ENCODE measurements at places on chromosomes 1 and 21.
A peak's percentile ranks its signal among the peaks of the same experiment; 100 is the strongest.

DNA sequence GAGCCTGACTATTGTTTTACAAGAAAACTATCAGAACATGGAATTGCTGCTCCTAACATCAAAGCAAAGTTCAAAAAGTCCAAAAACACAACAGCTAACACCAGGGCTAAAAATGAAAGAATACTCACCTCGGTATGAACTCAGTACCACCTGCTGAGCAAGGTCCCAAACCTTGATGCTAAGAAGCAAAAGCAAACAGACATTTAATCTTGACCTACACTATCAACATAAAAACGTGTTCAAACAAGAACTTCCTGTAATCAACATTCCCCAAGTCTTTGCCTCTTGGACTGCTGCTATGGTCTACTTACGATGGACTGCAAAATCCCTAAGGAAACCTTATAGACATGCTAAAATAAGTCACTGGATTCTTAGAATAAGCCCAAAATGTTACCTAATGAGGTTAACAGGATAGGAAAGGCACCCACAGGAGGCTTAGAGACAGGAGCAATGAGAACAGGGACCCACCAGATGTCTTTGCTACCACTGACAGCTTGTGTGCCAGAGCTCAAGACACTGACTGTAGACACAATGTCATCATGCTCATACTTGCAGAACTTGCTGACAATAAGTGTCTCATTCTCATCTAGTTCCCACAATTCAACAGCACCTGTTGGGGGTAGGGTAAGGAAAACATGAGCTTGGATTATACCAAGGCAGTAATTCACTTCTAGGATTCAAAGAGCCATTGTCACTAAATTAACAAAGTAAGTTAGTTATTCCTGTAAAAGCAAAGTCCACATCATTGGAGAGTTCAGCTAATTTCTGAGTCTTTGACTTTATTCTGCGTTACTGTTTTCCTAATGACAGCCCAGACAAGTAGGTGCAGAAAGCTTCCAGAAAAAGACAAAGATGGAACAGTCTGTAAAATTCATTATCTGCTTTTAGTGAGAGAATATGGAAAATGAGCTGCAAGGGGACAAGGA, 1.8 kb downstream of the WDR77 start:
- no peak for DNase-seq

DNA sequence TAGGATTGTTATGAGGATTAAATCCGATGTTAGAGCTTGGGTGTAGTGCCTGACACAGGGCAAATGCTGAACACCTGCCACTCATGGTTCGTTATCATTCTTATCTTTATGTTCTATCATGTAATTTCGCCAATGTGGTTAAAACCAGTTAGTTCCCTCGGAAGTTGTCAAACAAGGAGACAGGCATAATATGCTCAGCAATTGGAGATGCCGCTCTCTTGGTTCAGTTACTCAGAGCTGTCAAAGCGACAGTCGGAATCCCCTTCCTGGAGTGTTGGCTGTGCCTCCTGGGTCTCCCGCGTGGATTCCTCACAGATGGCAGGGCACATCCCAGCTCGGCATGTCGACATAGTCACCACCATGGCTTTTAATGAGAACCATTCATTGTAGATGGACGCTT, 192.2 kb downstream of the ROR1 start:
- DNase-seq: peak; percentile 46

GRCh38 chr1:169576935-169577331, 9.3 kb downstream of the F5 start:
- no peak for DNase-seq

DNA sequence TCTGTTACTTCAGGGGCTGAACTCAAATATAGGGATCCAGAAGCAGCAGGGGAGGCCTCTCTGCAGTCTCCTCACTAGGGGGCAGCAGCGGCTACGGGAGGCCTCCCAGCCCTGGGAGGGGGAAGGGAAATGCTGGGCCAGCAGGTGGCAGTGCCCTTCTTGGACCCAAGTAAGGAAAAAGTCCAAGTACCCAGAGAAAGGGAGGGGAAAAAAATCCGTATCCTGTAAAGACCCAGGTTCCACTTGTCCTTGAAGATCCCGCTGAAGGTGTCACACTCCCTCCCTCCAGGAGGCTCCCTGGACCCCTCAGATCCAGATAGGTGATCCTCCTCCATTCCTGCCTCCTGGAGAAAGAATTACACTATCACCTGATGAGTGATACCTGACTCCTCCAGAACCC, 14.1 kb upstream of the NUAK2 start:
- peak; percentile 65 for DNase-seq

- peak; percentile 64 for DNase-seq
These were observed 238.2 kb downstream of the GRIK3 start for GRCh38 chr1:36796106-36796590.

All from cerebellum (tissue), 4 donors.